ENCODE measurements at places on chromosomes 1 and 21.

- DNase-seq = no peak
Measured at GRCh38 chr21:45264146-45264911, 23.4 kb downstream of the POFUT2 start.

DNA sequence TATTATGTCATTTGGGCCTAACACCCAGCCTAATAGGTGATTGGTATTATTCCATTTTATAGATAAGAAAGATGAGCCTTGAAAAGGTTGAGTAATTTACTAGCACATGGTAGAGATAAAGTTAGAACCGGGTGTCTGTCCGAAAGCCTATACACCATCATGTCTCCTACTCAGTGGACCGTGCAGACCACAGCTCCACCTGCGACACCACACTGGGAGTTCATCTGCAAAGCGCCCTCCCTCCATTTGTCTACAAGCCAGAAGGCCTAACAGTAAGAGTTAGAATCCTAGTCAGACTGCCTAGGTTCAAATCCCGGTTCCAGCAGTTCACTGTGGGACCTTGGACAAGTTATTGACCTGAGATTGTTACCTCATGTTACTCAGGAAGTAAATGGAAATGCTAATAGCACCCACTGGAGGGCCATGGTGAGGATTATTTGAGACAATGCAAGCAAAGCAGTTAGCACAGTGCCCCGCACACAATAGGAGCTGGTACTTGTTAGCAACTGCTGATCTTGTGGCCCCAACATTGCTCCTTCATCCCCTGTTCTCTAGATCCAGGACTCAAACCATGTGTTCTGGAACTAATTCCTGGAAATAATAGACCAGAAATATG lies 20.5 kb downstream of the ARMH1 start:
- no peak for DNase-seq

DNA sequence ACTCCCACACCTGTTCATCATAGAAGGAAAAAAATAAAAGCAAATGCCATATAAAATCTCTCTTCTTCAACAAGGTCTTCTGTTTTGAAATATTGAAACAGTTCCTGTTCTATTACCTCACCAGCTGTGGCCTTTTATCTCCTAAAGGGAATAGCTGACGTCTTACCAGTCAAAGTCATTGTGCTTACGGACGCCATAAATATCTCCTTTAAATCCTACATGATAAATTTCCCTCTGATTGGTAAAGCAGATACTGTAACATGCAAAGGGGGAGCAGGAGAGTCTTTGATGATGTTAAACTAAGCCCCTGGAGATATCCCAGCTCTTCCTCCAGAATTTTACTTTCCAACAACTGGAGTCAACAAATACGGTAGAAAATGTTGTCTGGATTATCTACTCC lies 168.4 kb downstream of the ZC3H11B start:
- DNase-seq = no peak

GRCh38 chr1:182410138-182410537 lies 9.7 kb upstream of the TEDDM1 start:
- no peak for DNase-seq

GRCh38 chr1:93864175-93864574 lies 14.8 kb downstream of the DNTTIP2 start:
- DNase-seq = no peak
